ENCODE measurements at places on chromosomes 1 and 21.

- DNase-seq = no peak
Observed at GRCh38 chr1:111503585-111504060, at the start of the genes ADORA3 and TMIGD3. TSS of gene ADORA3 (minus strand) at chr1:111503633. CDS start at chr1:111503354, 279 bp downstream. TSS of gene TMIGD3 (minus strand) at chr1:111503633. CDS start at chr1:111503354, 279 bp downstream.

GRCh38 chr1:93347334-93347899 lies 1.7 kb downstream of the DR1 start:
- DNase-seq = no peak

- no peak for DNase-seq
Observed at GRCh38 chr1:54275349-54275748, 75.4 kb downstream of the MRPL37 start.

DNA sequence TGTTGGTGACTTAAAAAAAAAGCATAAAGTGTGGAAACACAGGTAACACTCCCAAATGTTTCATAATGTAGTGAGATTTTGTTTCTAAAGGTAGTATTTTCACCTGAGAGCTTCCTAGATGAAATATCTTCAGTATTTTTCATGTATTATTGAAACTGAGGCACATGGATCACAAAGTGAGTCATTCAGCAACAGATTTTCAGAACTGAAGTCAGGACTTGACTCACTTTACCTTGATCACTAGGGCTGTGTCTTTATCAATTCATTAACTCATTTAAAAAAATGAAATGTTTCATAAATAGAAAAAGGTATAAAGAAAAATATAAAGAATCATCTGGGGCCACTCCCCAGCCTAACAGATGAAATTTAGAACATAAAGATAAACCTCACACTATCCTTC lies 66.5 kb upstream of the RCC1 start:
- no peak for DNase-seq

DNA sequence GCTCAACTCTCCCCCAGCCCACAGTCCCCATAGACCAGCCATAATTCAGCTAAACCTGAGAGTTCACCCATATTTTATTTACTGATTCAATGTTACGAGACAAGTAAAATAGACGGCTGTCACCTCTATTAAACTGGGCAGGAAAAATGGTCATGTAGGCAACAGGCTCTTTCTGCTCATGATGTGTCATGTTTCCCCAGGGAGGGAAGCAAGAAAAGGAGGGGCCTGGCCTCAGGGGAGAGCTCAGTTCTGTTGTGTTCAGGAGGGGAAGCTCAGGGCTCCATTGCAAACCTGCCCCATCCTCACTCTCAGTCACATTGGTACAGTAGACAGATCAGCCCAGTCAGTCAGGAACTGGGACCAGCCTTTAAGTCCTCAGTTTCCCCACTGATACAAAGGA lies 12.8 kb downstream of the GRIK3 start:
- DNase-seq = no peak

DNA sequence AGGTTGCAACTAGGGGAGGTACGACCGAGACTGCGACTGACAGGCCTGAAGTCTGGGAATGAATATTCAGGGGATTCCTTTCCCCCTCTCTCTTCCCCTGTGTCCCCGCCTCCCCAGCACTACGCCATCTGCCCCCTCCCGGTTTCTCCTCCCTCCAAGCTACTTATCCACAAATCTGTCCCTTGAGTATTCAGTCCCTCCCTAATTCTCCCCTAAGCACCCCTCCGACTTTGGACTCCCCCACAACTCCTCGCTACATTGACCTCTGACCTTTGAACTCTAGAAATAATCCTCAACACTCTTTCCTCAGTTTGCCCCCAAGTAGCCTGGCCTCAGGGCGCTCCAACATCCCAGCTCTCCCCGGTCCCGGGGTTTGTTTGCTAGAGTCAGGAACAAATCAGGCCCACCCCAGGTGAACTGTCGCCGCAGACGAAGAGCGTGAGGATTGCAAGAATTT lies 393 bp downstream of the LYSMD1 start:
- DNase-seq = no peak

DNA sequence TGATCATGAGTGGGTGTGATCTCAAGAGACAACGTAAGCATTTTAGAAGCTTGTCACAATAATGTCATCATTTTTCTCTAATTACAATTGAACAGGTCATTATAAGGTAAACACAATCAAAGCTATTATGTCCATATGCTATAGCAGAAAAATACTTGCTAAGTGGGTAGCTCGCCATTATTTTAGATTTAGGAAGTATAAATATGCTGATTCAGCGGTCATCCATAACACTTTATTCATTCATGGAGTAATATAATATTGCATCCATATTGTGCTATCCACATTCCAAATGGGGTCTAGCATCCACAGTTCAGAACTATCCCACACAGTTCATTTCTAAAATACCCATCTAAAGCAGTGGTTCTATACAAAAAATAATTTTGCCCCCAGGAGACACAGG lies 8.4 kb downstream of the KRTAP15-1 start:
- no peak for DNase-seq

- no peak for DNase-seq
Observed at GRCh38 chr1:168923521-168924136, 182.9 kb upstream of the ATP1B1 start.

GRCh38 chr1:236457775-236458174 lies 63.7 kb downstream of the EDARADD start:
- DNase-seq = peak; percentile 10

- DNase-seq = no peak
Observed at GRCh38 chr1:69595486-69595885, 27.8 kb downstream of the LRRC7 start.

- no peak for DNase-seq
Observed at GRCh38 chr1:165841582-165842017, 14.2 kb downstream of the UCK2 start.

DNA sequence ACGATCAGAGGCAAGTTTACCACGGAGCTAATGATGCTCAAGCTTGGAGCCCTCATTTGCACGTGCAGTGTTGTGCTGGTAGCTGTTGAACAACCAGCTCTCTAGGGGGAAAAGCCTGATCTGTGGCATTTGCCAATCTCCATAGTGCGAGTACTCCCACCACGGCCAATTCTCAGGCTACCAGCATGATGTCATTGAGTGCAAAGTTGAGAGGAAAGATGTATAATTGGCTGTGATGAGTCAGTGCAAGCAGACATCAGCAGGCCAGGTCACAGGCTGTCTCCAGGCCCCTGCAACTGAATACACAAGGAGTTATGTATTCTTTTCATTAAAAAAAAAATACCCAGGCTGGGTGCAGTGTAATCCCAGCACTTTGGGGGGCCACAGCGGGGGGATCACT lies 233.1 kb upstream of the VAMP3 start:
- DNase-seq = no peak

DNA sequence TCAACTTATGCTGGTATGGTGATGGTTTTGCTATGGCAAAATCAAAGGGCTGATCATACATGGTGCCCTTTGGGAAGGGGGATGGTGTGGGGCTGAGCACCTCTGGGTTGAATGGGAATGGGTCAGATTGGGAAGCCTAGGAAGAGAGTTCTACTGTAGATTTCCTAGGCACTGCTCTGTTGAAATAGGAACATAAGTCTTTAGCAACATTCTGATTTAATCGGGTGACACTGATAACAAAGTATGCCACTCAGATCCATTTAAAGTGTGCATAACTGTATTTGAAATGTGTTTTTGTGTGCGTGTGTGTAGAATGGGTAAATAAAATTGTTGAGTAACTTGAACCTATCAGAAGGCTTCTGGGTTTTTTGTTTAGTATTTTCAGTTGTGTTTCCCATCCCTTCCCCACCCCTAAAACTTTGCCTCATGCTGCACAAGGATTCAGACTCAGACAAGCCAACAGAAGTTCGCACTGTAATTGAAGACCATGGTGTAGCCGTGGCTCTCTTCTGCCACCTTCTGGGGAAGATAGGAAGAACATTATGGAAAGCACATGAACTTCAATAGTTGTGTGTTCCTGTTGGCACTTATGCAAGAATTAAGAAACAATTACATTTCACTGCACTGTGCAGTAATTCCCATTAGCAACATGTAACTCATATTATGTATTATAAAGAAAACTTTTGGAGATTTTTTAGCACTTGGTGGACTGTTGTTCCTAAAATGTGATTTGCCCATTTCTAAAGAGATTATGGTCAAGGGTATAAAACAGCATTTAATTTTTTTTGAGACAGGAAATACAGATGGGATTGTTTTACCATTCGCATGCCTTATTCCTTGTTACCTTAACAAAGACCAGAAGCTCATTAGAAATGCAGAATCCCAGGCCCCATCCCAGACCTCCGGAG lies 10.9 kb upstream of the C4BPB start:
- peak; percentile 70 for DNase-seq

DNA sequence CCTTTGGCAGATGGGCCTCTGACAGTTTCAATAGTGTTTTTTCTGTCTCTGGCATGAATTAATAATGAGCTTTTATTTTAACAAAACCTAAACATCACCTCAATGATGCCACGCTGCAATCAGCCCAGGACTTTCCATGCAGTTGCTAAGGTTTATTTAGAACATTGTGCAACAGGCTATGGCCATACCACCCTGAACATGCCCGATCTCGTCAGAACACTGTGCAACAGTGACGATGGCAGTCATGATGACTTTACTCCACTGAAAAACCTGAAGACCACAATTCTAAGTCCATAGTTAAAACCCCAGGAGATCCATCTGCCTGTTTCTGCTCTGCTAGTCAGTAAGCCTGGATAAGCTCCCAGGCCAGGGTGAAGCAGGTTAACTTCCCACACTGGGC lies 310.0 kb downstream of the PBX1 start:
- no peak for DNase-seq

- no peak for DNase-seq
Observed at GRCh38 chr1:205743977-205744376, 6.0 kb downstream of the NUCKS1 start.

- no peak for DNase-seq
Observed at GRCh38 chr1:14236097-14236496, 362.4 kb upstream of the KAZN start.

DNA sequence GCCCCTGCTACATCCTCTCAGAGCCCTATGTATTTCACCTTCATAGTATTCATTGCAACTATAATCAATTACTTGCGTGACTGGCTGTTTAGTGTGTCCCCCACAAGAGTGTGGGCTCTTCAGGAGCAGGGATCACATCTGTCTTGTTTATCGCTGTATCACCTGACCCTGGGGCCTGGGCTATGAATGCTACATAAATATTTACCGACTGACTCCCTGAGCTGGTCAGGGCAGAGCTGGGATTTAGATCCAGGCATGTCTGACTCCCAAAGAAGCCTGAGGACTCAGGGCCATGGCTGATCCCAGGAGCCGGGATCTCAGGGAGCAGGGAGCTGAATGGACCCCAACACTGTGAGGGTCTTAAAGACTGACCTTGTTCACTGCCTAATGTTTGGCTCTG lies 49.7 kb downstream of the AHDC1 start:
- DNase-seq = no peak

- DNase-seq = no peak
Observed at GRCh38 chr1:159121526-159121925, 45.0 kb upstream of the AIM2 start.

- peak; percentile 86 for DNase-seq
Observed at GRCh38 chr1:165592945-165593823, 37.9 kb upstream of the MGST3 start.

GRCh38 chr1:89980605-89981004 lies 14.3 kb upstream of the ZNF326 start:
- DNase-seq = no peak

DNA sequence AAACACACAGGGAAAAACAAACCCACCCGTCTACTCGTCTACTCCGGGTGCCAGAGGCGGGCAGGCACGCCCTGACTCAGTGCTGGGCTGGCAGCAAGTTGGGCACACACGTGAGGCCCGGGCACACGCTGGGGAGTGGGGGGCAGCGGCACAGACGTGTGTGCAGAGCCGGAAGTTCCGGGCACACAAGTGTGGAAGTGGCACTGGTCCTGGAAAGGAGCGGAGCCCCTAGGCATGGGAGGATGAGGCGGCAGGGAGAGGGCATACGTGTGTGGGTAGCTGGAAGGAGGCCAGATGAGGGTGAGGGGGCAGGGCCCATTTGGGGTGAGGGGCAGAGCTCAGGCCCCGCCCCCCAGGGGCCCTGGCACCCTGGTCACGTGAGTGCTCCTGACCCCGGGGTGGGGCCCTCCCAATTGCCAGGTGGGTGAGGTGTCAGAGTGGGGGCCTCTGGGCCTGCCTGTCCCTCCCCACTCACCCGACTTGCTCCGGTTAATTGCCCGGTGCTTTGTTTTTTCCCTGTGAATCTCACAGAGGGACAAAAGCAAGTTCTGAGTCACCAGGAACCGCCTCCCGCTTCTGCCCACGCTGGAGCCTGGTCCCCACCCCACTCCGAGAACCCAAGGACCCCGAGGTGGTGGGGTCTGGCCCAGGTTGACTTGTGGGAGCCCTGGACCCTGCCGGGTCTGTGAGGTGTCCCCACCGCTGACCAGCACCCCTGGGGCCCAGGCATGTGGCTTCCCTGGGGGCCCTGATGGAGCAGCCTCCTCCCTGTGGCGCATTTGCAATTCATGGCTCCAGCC lies 104.8 kb upstream of the CASZ1 start:
- no peak for DNase-seq
